ENCODE measurements at places on chromosomes 12 and 14. TPM values are rescaled to one million over a fixed set of nuclear protein-coding genes. Genes with fewer than 3 reads are reported as not detected.
A peak's percentile ranks its signal among the peaks of the same experiment; 100 is the strongest.

The CELA1 gene
- total RNA-seq: not detected

DNA sequence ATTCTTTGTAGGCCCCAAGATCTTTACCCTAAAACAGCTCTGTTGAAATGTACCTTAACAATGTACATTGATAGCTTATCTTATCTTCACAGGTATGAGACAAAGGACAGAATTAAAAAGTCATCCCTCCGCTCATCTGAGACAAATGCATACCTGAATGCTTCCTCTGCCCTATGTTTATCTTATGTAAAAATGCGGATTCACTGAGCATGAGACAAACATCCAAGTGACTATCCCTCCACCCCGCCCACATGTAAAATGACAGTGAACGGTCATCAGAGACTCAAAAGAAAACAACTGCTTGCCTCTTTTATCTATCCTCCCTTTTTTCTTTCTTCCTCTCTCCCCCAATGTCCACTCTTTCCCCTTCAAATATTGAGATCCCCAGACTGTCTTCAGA, 37.2 kb upstream of the ZNF740 start:
- no peak for DNase-seq

- no peak for DNase-seq
Observed at GRCh38 chr14:50086321-50086711, 30.1 kb downstream of the VCPKMT start.

DNA sequence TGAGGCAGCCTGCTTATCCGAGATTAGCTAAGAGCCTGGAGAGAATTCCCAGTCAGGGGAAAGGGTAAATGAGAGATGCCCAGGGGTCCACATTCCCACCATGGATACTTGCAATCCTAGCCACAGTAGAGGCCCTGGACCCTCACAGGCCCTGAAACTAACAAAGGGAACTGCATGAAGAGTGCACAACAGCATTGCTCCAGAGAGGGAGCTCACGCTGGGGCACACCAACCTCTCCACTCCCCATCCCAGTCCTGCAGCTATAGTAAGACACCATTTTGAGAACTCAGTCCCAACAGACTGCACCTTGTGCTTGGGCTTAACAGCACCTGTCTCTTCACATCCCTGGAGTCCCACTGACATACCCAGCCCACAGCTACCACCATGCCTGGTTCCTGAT, 30.5 kb downstream of the CEP83 start:
- no peak for DNase-seq

DNA sequence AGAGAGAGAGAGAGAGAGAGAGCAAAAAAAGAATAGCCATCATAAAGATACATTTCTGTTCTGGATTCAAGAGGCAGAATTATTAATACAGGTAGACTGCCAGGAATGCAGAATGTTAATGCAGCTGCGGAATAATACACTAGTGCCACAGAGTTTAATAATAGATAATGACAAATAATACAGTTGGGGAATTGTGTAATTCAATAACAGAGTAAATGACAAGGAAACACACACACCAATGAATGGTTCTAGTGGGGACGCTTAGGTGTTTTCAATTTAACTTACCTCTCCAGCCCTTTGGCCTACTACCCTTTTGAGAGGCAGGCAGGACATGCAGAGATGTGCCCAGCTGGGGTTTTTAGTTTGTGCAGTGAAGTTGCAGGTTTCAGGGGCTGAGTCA, 313.9 kb downstream of the NRXN3 start:
- no peak for DNase-seq

GRCh38 chr12:68904351-68904962, 28.5 kb downstream of the CPM start:
- DNase-seq: no peak

- no peak for DNase-seq
Observed at GRCh38 chr12:88577537-88577936, 2.7 kb downstream of the KITLG start.

- no peak for DNase-seq
Observed at GRCh38 chr12:128402486-128403243, 135.7 kb downstream of the TMEM132C start.

GRCh38 chr12:454833-455232, 4.9 kb upstream of the B4GALNT3 start:
- no peak for DNase-seq

DNA sequence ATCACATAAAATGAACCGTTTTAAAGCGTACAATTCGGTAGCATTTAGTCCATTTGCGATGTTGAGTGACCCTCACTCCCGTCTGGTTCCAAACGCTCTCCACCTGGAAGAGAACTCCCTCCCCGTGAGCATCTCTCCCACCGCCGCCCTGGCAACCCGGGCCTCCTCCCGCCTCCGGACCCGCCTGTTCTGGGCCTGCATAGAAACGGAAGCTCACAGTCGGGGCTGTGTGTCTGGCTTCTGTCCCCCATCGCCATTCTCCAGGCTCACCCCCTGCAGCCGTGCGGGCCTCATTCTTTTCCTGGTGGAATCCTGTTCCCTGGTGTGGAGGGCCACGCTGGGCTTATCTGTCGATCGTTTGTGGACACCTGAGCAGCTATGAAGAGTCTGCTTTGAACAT, 17.3 kb downstream of the LRCOL1 start:
- no peak for DNase-seq

The RPS6KL1 gene
- total RNA-seq: 15.4 TPM

DNA sequence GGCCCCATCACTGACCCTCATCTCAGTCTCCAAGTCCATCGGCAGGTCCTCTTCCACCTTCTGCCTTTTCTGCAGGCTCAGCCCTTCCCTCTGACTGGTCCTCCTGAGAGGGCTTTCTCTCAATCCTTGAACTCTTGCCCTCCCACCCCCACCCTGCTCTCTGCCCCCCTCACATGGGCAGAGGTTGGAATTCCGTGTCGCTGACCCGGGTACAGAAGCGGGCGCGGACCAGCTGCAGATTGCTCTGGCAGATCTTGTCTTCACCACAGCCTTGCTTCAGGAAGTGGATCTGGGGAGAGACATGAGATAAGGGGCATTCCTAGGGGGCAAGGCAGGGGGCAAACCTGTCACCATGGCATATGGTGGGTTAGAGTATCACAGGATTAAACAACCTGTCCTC, 12.4 kb downstream of the ITGA7 start:
- no peak for DNase-seq

DNA sequence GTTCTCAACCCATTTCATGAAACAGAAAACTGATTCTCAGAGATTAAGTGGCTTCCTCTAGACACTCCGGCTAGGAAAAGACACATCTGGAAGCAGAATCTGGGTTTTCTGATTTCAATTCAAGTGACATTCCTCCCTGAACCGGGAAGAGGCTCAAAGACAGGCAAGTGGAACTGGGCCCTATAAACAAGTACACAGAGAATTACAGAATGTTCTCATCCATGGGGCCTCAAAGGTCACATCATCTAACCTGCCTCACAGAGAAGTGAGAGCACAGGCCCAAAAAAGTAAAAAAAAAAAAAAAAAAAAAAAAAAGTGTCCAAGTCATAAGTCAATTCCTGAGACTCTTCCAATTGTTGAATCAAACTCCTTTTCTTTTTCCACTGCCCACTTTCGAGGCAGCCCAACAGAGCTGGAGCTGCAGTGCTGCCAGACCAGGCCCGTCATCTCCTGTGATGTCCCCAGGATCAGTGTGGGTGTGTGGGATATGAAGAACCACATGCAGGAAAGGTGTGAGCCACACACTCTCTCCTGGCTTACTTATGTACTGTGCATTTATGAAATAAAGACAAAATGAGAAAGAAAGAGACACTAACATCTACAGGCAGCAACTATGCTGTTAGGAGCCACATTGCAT, 2.8 kb upstream of the KRT1 start:
- no peak for DNase-seq

- DNase-seq: peak; percentile 8
Observed at GRCh38 chr14:99157246-99157645, 114.8 kb downstream of the BCL11B start.

- DNase-seq: no peak
Observed at GRCh38 chr14:54654605-54655004, 87.7 kb downstream of the SAMD4A start.

GRCh38 chr14:99968941-99969340, 96.3 kb upstream of the EVL start:
- no peak for DNase-seq

GRCh38 chr14:72682188-72682587, 211.7 kb downstream of the DPF3 start:
- DNase-seq: no peak

DNA sequence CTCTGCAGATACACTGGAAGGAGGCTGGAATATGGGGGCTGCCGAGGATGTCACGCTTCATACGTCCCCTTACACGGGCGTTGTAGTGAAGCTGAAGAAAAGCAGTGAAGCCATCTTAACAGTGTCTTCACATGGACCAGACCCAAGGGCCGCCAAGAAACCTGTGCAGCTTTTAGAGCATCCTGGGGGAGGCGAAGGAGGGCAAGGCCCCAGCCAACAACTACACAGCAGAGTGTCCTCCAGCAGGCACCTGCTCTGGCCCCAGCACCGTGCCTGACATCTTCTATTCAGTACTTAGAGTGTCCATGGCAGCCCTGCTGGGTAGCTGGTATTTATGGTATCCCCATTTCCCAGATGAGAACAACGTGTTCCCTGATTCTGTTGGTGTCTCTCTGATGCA, 48.9 kb upstream of the RIN3 start:
- DNase-seq: no peak

GRCh38 chr12:110776410-110776809, 33.7 kb upstream of the PPP1CC start:
- DNase-seq: no peak

DNA sequence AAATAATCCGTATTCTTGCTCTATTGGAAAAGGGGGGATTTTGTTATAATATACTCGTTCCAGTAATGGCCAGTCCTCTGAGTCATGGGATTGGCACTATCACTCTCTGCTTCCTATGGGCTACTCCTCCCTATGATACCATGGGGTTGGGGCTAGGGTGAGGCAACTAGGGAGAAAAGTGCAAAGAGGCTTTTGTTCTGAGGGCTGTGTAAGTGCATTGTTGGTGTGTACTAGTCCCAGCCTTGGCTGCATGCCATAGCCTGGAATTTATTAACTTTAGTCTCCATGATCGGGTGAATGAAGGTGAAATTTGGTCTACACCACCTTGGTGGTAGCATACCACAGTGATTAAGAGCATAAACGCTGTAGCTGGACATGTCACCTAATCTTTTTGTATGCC, 247.6 kb downstream of the RPAP3 start:
- no peak for DNase-seq

DNA sequence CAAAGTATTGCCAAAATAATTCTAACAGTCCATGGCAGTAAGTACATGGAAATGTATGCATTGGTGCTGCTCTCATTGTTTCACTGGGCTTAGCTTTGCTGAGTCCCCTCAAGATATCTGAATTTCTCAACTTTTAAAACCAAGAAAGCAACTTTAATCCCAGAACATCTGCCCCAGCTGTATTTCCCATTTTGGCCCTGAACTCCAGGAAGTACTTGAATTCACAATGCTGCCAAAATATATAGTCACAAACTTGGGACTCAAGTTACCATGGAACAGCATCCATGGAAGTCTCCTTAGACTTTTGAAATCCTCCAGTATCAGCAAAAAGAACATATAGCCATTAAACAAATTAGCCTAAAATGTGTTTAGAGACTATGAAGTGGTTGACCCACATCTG, 78.5 kb upstream of the FLRT2 start:
- no peak for DNase-seq

- DNase-seq: no peak
Observed at GRCh38 chr14:52413729-52414408, 99.8 kb downstream of the PTGER2 start.

GRCh38 chr12:71438670-71439361, 782 bp upstream of the LGR5 start:
- no peak for DNase-seq

- peak; percentile 87 for DNase-seq
Observed at GRCh38 chr12:6647083-6647604, at the start of gene ACRBP. Gene ACRBP (minus strand): TSS chr12:6647432. CDS start chr12:6647366, 66 bp downstream.

DNA sequence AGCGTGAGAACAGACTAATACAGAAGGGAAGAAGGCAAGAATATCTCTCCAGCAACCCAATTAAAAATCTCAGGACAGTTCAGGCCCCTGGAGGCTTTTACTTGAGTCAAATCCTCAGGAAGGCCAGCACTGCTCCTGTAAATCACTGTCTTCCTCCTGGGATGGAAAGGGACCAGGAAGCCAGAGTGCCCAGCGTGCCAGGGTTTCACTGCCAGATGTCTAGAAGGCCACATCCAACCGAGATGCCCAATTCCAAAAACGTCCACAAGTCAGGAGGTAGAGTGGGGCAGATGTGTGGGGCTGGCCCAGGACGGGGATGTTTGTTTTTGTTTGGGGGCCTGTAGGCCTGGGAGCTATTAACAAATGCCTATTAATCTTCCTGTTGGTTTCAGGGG, 332.0 kb downstream of the MED13L start:
- DNase-seq: no peak

DNA sequence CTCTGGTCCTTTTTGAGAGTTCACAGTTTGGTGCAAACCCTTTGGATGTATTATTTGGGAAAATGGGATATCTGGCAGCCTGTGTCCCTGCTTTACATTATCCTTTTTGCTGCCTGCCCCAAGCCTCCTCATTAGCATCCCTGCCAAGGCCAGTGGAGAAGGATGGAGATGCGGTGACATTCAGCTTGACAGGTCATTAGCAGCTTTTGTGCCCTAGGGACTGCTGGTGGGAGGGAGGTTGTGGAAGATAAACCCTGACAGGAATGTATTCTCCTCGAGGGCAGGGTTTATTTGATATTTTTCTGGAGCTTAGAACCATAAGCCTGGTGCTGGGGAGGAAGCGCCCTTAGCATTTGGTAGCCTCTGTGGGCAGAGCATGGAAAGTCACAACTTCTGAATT, 49.3 kb downstream of the PTPN11 start:
- DNase-seq: no peak

The TPPP2 gene
- 0.95 TPM for total RNA-seq

DNA sequence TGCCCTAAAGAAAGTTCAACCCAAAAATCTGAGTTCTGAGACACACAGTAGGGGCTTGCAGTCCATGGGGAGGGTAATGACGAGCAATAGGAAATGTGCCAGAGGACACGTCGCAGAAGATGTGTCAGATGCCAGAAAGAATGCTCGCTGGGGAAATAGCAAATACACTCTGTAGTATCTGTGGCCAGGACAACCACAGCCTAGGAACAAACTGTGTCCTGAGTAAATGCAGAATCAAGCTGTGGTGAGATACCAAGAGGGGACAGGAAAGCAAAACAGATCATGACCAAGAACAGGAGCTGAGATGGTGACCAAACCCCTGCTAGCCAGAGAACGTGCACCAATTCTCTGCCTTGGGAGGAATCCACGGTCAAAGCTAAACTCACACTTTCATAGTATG, 9.1 kb downstream of the CRACR2A start:
- DNase-seq: no peak

- DNase-seq: peak; percentile 57
Observed at GRCh38 chr14:105151838-105152793, 16.5 kb downstream of the JAG2 start.

The KRT8 gene
- 109 TPM for total RNA-seq

The OR11H12 gene
- not detected for total RNA-seq

DNA sequence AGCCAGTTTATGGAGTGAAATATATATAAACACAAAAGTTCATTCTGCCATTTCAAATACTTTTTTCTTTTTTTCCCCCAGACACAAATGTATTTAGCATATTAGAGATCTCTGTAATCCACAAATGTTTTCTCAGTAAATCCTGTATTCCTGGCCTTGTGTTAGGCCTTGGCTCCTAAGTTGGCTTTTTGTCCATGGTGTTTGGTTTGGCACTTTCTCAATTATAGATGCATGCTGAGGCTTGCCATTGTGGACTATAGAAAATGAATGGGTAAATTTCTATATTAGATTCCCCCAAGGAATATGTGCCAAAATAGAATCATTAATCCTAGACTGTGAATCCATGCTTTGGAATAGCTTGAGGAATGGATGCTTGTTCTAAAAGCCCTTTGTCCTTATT, 17.0 kb downstream of the RIC8B start:
- no peak for DNase-seq
